SJSA1 (cell line): ENCODE measurements at places on chromosomes 12 and 14. TPM values are rescaled to one million over a fixed set of nuclear protein-coding genes. Genes with fewer than 3 reads are reported as not detected.
A peak's percentile ranks its signal among the peaks of the same experiment; 100 is the strongest.

DNA sequence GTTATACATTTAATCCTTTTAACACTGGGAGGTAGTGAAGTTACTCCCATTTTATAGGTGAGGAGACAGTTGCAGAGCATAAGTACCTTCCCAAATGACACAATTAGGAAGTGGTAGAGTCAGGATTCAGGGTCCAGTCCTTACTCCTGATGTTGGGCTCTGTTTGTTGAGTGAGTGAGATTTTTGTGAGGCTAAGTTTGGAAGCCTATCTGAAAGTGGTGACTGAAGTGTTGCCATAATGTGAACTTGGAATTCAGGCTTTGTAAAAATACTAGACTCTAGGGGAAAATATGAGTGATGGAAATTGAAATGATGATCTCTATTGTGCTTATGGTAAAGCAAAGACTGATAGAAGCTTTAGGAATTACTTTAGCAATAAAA lies 2.2 kb downstream of the NUDT4 start:
- H3K27me3 ChIP-seq, result no peaks in the 10 kb centered on the region
- H3K27ac ChIP-seq, result no peak overlapping the region
- peaks cover 23% of the 10 kb centered on the region for H3K4me1 ChIP-seq
- H3K36me3 ChIP-seq, result peaks cover 10% of the 10 kb centered on the region

GRCh38 chr12:95435355-95435754 lies 38.6 kb upstream of the METAP2 start:
- no peak overlapping the region for H3K4me3 ChIP-seq
- peaks cover 3% of the 10 kb centered on the region; the same call in 1 of the 2 replicates for H3K4me1 ChIP-seq
- no peak for DNase-seq

- peaks cover 7% of the 10 kb centered on the region for H3K4me1 ChIP-seq
- H3K27me3 ChIP-seq, result no peaks in the 10 kb centered on the region
- no peaks in the 10 kb centered on the region for H3K36me3 ChIP-seq
- no peak for DNase-seq
- H3K4me3 ChIP-seq, result no peak overlapping the region
These were observed 266.0 kb downstream of the FBXL14 start for GRCh38 chr12:1328391-1328790.

DNA sequence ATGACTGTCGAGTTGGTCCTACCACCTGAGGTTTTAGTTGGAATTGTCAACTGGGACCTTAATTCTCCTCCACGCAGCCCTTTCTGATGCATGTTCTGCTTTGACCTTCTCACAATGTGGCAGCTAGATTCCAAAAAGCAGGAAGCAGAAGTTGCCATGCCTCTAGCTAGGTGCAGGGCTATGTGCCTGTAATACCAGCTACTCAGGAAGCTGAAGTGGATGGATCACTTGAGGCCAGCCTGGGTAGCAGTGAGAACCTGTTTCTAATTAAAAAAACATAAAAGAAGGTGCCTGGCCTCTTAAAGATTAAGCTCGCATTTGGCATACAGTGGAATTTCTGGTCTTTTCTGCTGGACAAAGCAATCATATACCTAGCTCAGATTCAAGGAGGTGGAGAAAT lies 77.1 kb downstream of the FGD4 start:
- no peaks in the 10 kb centered on the region for H3K36me3 ChIP-seq
- no peaks in the 10 kb centered on the region for H3K27me3 ChIP-seq
- H3K4me1 ChIP-seq, result no peaks in the 10 kb centered on the region
- no peak for DNase-seq
- H3K27ac ChIP-seq, result no peak overlapping the region
- H3K4me3 ChIP-seq, result no peak overlapping the region

DNA sequence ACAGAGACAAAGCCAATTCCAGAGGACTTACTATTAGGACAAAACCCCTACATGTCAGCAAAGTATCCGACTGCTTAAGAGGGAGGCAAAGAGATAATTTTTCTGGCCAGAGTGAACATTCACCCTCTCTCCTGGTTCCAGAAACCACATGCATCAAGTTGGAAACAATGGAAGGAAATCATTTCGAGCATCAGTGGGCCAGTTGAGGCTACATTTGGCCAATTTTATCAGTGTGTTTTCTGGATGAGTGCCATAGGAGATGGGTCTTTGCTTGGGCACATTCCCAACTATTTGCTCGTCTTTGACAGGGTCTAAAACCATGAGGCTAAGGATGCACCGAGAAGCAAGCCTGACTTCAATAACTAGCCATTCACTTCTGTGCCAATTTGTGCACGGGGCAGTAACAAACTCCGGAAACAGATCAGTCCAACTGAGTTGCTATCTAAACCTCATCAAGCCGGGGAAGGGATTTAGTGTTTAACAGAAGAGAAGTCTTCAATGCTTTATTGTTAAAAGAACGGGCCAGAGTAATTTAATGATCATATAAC lies 17.4 kb downstream of the EGLN3 start:
- H3K27me3 ChIP-seq, result no peaks in the 10 kb centered on the region
- H3K36me3 ChIP-seq, result no peaks in the 10 kb centered on the region
- DNase-seq, result no peak
- no peak overlapping the region for H3K4me3 ChIP-seq
- H3K27ac ChIP-seq, result no peak overlapping the region

DNA sequence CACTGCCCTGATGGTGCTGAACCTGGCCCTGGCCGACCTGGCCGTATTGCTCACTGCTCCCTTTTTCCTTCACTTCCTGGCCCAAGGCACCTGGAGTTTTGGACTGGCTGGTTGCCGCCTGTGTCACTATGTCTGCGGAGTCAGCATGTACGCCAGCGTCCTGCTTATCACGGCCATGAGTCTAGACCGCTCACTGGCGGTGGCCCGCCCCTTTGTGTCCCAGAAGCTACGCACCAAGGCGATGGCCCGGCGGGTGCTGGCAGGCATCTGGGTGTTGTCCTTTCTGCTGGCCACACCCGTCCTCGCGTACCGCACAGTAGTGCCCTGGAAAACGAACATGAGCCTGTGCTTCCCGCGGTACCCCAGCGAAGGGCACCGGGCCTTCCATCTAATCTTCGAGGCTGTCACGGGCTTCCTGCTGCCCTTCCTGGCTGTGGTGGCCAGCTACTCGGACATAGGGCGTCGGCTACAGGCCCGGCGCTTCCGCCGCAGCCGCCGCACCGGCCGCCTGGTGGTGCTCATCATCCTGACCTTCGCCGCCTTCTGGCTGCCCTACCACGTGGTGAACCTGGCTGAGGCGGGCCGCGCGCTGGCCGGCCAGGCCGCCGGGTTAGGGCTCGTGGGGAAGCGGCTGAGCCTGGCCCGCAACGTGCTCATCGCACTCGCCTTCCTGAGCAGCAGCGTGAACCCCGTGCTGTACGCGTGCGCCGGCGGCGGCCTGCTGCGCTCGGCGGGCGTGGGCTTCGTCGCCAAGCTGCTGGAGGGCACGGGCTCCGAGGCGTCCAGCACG lies 4.7 kb downstream of the LTB4R start:
- peaks cover 13% of the 10 kb centered on the region for H3K4me1 ChIP-seq
- H3K27ac ChIP-seq, result no peak overlapping the region
- no peak for DNase-seq
- no peaks in the 10 kb centered on the region for H3K36me3 ChIP-seq
- H3K4me3 ChIP-seq, result no peak overlapping the region

DNA sequence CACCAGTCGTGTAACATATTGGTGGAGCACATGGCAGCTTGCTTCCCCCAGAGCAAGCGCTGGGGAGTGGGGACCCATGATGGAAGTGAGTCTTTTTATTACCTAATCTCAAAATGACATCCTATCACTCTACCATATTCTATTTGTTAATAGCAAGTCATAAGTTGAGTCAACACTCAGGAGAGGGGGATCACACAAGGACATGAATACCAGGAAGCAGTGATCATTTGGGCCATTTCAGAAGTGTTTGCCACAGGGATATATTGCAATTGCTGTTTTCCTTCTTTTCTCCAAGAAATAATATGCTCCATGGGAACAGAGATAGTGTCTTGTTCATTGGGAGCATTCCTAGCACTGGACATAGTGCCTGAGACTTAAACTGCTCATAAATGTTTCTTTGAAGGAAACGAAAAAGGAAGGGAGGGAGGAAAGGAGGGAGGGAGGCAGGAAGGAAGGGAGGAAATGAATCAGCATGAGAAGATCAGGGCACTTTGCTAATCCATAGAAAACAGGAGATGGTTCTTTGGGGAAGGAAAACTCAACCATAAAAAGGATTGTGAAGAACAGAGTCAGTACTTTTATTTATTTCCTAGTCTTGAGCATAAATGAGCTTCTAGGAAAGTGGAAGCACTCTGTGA lies 39.2 kb upstream of the EEA1 start:
- H3K4me3 ChIP-seq, result no peak overlapping the region
- peak overlapping the region; percentile 21; the same call in 1 of the 2 replicates for H3K27ac ChIP-seq
- H3K27me3 ChIP-seq, result no peaks in the 10 kb centered on the region
- DNase-seq, result peak; percentile 5

- H3K4me1 ChIP-seq, result peaks cover 39% of the 10 kb centered on the region
- no peak for DNase-seq
- no peak overlapping the region for H3K4me3 ChIP-seq
- no peaks in the 10 kb centered on the region for H3K36me3 ChIP-seq
- no peaks in the 10 kb centered on the region for H3K27me3 ChIP-seq
These were observed 6.3 kb upstream of the RIN3 start for GRCh38 chr14:92507174-92507768.

- peaks cover 10% of the 10 kb centered on the region for H3K36me3 ChIP-seq
- H3K4me1 ChIP-seq, result peaks cover 30% of the 10 kb centered on the region
- DNase-seq, result peak; percentile 75
- H3K27me3 ChIP-seq, result no peaks in the 10 kb centered on the region
- H3K27ac ChIP-seq, result peak overlapping the region; percentile 97
- peak overlapping the region; percentile 18 for H3K4me3 ChIP-seq
These were observed 5.0 kb downstream of the PPTC7 start for GRCh38 chr12:110577864-110578693.

- no peak overlapping the region for H3K4me3 ChIP-seq
- peak overlapping the region; percentile 70 for H3K27ac ChIP-seq
- peaks cover 21% of the 10 kb centered on the region for H3K4me1 ChIP-seq
- no peaks in the 10 kb centered on the region for H3K36me3 ChIP-seq
These were observed 9.2 kb upstream of the PYROXD1 start for GRCh38 chr12:21428241-21428640.

GRCh38 chr12:50061171-50061570 lies 3.8 kb downstream of the ASIC1 start:
- H3K4me3 ChIP-seq, result no peak overlapping the region
- H3K4me1 ChIP-seq, result peaks cover 11% of the 10 kb centered on the region
- no peak overlapping the region for H3K27ac ChIP-seq
- no peak for DNase-seq

DNA sequence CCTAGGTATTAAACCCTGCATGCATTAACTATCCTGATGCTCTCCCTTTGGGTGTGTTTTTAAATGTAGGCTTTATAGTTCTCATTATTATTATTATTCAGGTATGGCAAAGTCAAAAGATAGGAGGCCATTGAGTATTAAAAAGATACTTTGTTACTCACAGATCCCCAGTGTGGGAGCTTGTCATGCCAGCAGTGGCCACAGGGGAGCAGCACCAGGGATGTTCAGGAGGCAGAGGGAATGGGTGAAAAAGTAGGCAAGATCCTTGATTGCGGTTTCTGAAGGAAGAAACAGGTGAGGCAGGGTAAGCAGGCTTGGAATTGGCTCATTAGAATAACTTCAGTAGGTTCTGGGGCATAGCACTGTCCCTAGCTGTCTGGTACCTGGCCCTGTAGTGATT lies 382.2 kb downstream of the MED13L start:
- H3K36me3 ChIP-seq, result no peaks in the 10 kb centered on the region
- no peaks in the 10 kb centered on the region for H3K27me3 ChIP-seq
- H3K4me1 ChIP-seq, result peaks cover 14% of the 10 kb centered on the region; the same call in 1 of the 2 replicates
- no peak overlapping the region for H3K4me3 ChIP-seq

DNA sequence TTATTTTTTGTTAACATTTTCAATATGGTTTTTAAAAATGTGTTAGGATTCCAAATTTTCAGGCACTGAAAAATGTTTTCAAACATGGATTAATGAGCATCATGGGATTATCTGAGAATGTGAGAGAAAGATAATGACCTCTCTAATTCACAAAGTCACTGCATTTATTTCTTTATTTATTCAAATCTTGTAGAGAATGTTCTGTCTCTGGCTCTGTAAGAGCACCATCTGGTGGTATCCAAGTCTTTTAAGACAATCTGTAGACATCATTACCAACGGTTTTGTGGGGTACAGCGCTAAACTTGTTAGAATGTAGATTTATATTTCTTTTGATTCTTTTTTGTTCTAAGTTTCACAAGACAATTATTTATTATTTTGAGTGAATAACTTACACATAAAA lies 956.0 kb upstream of the NOVA1 start:
- no peaks in the 10 kb centered on the region for H3K27me3 ChIP-seq
- H3K27ac ChIP-seq, result no peak overlapping the region
- no peak for DNase-seq
- no peak overlapping the region for H3K4me3 ChIP-seq
- H3K4me1 ChIP-seq, result no peaks in the 10 kb centered on the region

DNA sequence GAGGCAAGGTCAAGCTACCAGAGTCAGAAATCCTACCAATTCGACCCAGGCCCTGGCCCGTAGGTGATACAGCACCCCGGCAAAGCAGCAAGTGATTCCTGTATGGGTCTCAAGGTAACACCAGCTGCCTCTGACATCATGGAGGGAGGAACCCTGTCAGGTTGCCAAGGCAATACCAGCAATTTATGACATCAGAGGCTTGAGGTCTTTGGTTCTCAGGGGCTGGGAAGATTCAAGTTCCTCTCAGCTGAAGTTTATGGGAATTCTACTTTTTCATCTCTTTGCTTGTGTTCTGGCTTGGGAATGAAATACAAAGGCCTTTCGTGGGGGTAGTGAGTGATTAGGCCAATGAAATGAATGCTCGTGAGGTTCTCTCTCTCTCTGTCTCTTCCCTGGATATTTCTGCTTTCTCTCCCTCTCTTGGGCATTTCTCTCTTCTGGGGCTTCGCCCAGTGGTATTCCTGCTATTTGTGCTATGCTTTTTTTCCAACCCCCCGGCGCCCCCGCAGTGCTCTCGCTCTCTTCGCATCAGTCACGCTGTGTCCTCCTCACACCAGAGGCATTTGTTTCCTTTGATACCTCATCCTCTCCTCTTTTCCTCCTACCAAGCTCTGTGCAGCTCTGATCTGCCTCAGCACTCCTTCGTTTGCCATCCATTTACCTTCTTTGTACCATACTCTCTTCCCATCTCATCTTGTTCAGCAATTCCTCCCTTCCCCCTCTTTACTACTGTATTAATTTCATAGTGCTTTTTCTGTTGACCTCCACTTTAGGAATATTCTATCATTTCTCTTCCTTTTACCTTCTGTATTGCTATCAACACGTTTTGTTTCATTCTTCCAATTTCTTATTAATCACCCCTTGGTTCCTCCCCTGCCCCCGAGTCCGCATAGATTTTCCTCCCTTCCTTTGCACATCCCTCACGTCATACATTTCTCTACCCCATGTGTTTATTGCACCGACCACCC lies 2.9 kb downstream of the ZFHX2 start:
- H3K36me3 ChIP-seq, result no peaks in the 10 kb centered on the region
- H3K4me1 ChIP-seq, result peaks cover 8% of the 10 kb centered on the region
- peaks cover 54% of the 10 kb centered on the region for H3K27me3 ChIP-seq
- DNase-seq, result no peak

The DHH gene
- not detected in 2 replicates for total RNA-seq

The GPX2 gene
- not detected in 2 replicates for total RNA-seq

The KRT71 gene
- total RNA-seq, result not detected in 2 replicates

The RNASE7 gene
- total RNA-seq, result not detected in 2 replicates

The AQP6 gene
- not detected in 2 replicates for total RNA-seq
